GM23248 (cell line): ENCODE measurements at places on chromosomes 7 and 10. TPM values are rescaled to one million over a fixed set of nuclear protein-coding genes. Genes with fewer than 3 reads are reported as not detected.

Gene UNCX
- not detected in 2 replicates for total RNA-seq

DNA sequence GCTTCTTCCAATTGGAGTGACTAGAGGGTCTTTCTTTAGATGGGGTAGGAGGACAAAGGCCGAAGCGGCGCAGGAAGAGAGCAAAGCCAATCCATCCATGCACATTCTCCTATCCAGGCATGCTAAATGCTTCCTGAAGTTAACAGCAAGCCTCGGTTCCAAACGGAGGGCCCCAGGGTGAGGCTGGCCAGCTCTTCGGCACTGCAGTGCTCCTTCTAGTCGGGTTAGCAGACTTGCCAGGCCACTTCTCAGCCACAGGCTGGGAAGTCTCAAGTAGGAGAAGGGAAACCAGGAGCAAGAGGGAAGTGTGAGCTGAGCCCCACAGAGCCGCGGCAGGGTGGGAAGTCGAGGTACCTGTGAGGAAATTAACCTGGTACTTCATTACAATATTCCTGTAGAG is 253.8 kb upstream of the INHBA start:
- no peaks in the 10 kb centered on the region for H3K27me3 ChIP-seq
- H3K4me1 ChIP-seq, result peaks cover 23% of the 10 kb centered on the region
- H3K27ac ChIP-seq, result no peak overlapping the region

DNA sequence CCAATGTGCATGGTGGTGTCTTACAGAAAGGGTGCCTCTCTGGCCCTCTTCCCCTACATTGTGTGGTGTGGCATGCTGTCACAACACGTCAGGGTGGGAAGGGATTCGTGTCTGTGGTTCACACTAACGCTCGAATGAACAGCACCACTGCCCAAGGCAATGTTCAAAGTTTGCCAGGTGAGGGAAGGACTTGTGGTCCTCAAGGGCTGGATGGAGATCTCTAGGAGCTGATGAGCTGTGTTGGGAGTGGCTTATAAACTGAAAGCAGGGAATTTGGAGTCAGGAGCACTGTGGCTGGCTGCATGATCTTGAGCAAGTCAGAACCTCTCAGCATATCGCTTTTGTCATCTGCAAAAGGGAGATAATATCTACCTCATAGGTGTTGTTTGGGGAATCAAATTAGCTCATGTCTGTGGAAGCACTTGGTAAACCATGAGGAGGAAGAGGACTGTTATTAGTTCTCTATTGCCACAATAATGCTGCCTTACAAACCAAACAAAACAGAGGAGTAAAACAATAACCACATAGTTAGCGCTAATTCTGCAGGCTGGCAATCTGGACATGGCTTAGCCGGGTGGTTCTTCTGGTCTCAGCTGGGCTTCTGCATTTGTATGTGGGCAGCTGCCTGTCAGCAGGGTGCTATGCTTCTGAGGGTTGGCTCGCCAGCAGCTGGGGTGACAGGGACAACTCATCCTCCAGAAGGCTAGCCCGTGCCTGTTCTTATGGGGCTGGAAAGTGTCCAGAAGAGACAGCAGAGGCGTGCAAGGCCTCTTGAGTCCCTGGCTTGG is 22.9 kb upstream of the C10orf105 start:
- DNase-seq, result no peak
- H3K27me3 ChIP-seq, result no peaks in the 10 kb centered on the region
- peaks cover 9% of the 10 kb centered on the region for H3K4me1 ChIP-seq
- no peaks in the 10 kb centered on the region for H3K36me3 ChIP-seq
- H3K27ac ChIP-seq, result no peak overlapping the region

Gene PRLHR
- not detected in 2 replicates for total RNA-seq

- H3K4me3 ChIP-seq, result no peak overlapping the region
- H3K36me3 ChIP-seq, result no peaks in the 10 kb centered on the region
- H3K27me3 ChIP-seq, result no peaks in the 10 kb centered on the region; the same call in 1 of the 2 replicates
- no peak for DNase-seq
These were observed 49.3 kb upstream of the DAGLB start for GRCh38 chr7:6496842-6497636.
